ENCODE measurements at places on chromosomes 6 and 20.

DNA sequence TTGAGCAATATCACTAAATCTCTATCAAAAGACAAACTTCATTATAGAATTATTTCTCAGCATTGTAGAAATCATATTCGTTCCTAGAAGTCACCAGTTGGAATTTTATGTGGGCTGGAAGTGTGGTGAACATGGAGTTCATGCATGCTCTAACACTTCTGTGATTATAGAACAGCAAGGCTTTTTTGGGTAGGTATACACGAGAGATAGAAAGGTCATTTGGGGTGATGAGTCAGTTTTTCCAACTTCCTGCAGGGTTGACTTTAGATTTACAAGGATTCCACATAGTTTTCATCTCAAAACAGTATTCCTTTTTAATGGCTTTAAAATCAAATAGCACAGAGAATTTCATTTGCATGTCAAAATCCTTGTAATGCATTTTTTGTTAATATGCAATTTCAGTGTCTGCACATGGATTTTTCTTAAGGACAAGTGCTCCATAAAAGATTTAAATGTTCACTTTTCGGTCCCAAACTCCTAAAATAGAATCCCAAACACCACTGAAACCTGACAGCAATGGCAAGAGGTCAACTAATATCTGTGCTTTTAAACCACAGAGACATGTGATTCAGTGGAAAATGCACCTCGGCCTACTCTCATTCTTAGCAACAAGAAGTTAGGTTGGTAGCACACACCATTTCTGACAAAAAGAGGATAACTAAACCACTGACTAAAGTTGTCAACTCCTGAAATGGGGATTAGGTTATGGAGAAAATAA lies 211.0 kb downstream of the MOXD1 start:
- no peak for DNase-seq

DNA sequence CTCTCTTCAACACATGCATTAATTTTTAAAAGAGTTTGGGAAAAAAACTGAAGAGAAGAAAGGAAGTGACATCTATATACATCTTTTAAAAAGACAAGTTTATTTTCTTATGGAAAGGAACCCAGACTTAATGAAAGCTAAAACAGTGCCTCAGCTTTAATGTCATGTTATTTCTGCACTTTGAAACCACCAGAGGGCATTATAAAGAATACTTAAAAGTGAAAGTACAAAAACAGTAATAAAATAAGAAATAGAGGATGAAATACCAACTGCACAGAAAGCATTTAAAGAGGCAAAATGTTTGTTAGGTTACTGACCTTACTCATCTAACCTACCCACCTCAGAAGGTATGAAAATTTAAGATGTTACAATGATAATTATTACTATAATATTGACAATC lies 98.8 kb downstream of the HUS1B start:
- DNase-seq, result no peak

GRCh38 chr6:93516441-93516840 lies 97.1 kb upstream of the EPHA7 start:
- no peak for DNase-seq

DNA sequence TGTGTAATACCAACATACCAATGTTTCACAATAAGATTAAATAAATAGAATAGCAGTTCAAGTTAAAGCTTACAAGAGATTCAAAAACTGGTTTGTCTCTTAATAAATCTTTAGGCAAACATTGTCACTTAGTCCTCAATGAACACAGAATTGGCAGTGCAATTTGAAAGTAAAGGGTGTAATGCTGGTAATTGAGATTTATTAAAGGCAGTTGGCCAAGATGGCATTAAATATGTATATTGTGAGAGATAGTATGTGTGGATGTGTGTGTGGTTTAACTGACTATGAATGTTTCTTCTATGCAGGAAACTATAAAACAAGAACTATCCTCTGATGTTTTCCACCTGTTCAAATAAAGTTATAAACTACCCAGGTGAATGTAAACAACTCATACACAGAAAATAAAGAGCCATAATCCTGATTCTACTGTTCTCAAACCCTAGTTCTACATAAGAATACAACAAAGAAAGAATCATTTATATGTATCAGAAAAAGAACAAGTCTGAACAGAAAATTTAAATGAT lies 267.9 kb upstream of the PTCHD4 start:
- DNase-seq, result no peak

DNA sequence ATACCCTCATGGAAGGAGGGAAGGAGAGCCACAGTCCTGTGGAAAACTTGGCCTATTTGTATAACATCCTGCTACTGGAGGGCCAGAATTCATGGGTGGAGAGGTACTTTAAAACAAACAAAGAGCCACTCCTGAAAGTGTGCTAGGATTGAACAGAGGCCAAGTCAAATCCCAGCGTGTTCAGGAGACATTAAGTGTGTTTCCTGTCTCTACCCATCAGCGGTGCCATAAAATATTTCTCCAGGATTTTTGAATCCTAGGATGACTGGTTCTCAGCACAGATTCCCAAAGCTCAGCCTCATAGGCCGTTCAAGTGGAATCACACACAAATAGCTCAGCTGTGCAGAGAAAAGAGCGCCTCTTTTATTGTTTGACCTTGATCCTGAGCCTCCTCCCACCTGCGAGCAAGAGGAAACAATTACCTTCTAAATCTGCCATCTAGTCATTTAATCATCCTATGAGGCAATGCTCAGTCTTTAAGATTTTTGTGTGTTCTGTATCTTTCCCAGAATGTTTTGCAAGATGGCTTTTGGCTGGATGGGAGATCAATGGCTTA lies 31.8 kb upstream of the RALGAPA2 start:
- DNase-seq, result no peak

DNA sequence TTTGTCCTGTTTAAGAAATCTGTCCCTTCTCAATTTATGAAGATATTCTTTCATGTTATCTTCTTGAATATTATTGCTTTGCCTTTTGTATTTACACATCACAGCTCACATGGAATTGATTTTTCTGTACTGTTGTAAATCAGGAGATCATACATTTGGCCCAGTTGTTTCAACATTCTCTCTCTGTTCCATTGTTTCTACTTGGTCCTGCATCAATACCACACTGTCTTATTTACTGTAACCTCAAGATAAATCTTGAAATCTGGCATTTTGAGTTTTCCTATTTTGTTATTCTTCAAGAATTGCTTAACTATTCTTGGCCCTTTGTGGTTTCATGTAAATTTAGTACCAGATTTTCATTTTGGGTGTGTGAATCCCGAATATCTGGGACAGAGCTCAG lies 121.7 kb upstream of the CCN2 start:
- no peak for DNase-seq
